Activated CD8-positive, alpha-beta memory T cell treated with anti-CD3 and anti-CD28 coated beads, Interleukin-2, amount 50 U/mL, for 4 hours (primary cell): ENCODE measurements at places on chromosomes 12 and 14.

- DNase-seq = no peak
Measured at GRCh38 chr12:2309647-2310046, 256.9 kb downstream of the CACNA1C start.

DNA sequence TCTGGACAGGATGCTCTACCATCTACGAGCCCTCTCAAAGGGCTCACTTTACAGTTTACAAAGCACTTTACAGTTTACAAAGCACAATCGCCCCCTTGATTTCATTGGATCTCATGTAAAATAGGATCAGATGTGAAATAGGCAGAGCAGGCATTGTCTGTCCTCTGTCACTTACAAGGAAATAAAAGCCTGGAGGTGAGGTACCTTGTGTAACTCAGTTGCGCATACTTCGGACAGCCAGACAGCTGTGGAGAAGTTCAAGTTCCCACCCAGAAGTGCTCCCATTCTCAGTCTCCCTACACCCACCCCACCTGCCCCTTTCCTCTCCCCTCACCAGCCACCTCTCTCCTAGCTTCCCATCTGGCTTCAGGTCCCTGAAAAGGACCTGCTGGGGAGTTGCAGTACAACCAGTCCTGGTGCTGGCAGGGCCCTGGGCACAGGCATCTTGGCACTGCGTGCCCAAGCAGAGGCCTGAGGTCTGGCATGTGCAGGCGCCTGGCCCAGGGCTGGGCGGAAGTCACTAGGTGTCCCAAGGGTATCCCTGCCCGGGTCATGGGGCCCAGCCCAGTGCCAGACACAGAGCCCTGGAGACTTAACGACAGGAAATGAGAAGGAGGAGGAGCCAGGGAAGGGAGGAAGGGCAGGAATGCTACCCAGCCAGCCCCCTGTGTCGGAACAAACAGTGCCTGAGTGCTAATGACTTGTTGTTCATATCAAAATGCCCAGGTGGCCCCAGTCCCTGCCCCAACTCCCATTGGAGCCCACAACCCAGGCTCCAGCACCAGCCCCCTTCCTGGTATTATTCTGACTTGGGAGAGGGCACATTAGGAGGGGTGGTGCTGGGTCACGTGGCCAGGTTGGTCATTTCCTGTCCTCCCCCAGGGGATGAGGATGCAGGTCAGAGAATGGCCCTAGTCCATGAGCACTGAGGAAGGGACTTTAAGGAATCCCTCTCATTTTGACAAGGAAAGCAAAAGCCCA, 5.4 kb downstream of the RAPGEF3 start:
- no peak for DNase-seq

DNA sequence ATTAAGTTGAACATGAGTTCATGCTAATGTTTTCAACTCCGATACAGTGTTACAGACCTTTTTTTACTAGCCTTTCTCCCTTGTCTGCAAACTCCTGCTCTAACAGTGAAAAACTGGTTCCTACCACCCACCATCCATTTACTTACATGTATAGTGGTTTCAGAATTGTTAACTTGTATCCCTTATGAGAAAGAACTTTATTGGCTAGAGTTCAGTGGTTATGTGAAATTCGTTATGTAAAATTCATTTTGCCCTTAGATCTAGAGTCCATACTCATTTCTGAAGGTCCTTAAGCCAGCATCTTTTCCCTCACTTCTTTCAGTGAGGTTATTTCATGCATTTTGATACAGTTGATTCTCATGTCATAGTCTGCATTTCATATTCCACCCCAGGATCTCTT, 51.0 kb downstream of the PRKCH start:
- DNase-seq = no peak

- no peak for DNase-seq
Measured at GRCh38 chr14:90545382-90545781, 148.6 kb downstream of the CALM1 start.

GRCh38 chr12:116695464-116695725, 42.5 kb downstream of the SPRING1 start:
- no peak for DNase-seq

DNA sequence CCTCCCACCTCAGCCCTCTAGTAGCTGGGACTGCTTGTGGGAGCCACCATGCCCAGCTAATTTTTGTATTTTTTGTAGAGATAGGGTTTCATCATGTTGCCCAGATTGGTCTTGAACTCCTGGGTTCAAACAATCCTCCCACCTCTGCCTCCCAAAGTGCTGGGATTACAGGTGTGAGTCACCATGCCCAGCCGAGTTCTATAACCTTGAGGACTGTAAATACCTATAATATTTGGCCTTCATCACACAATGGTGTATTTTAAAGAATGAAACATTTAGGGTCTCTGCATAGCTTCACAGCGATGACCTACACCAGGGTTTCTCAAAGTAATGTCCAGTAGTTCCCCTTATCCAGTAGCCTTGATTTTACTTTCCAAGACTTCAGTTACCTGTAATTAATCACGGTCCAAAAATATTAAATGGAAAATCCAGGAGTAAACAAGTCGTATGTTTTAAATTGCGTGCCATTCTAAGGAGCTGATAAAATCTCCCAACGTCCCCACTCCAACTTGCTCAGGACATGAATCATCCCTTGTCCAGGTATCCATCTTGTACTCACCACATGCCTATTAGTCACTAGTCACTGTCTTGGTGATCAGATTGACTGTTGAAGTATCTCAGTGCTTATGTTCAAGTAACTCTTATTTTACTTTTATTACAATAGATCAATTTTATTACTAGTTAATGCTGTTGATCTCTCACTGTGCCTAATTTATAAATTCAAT, 368.2 kb downstream of the BTG1 start:
- DNase-seq = no peak

DNA sequence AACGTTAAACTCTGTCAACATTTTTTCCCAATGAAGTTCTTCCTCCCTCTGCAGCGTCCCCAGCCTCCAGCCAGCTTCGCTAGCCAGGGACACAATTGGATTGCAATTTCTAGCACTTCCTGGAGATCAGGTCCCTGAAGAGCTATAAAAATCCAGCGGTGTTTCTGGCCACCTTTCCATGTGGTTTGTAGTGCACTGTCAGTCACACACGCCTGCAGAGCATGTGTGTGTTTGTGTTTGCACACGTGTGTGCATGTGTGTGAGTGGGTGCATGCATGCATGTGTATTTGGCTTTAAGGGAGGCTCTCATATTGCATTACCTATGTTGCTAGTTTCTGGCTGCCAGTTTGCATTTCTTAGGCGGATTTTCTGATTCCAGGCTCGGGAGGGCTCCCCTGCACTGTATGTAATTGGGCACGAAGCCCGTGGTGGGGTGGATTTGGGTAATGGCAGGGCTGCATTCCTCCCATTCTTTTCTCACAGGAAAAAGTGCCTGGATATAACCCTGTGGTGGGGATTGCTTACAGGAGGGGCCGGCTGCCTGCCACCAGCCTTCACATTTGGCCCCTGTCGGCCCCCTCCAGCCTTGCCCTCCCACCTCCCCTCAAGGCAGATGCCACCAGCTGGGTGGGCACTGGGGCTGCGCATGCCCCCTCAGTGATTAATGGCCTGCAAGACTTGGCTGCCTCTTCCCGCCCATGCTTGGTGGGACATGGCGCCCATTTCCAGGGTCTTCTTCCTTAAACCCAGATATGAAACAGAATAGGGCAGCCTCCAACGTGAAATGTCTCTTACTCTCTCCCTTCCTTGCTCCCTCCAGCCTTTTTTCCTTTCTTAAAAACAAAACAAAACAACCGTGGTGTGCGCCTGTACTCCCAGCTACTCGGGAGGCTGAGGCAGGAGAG, 74.0 kb downstream of the TSPAN9 start:
- DNase-seq = no peak

DNA sequence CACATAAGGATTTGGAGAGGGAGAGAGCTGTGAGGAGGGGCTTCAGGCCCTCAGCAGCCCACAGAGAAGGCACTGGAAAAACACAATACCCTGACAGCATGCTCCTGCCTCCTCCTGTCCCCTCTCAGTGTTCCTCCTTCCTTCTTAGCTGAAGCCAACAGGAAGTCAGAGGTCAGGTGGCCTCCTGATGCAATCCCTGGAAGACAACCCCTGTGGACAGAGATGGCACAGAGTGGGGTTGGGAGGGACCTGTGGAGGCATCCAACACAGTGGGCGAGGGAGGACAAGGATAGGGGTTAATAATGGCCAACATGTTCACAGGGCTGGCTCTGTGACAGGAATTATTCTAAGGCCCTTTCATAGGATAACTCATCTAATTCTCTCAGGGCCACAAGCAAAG, 15.4 kb upstream of the IFI27L2 start:
- no peak for DNase-seq

DNA sequence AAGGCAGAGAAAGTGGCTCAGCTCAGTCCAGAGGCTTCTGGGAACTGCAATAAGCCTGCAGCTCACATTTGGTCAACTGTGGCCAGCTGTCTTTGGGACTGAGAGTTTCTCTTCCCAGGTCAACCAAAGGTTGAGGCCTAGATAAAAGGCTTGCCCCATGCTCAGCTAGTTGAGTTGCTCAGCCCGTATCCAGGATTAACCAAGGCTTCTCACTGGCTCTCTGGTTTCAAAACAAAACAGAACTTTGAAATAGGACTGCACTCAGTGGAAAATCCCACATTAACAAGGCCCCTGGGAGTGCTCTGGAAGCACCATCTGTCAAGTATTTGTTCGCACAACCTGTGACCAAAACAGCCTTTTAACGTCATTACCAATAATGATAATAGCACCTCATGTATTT, 40.3 kb upstream of the NUAK1 start:
- no peak for DNase-seq

DNA sequence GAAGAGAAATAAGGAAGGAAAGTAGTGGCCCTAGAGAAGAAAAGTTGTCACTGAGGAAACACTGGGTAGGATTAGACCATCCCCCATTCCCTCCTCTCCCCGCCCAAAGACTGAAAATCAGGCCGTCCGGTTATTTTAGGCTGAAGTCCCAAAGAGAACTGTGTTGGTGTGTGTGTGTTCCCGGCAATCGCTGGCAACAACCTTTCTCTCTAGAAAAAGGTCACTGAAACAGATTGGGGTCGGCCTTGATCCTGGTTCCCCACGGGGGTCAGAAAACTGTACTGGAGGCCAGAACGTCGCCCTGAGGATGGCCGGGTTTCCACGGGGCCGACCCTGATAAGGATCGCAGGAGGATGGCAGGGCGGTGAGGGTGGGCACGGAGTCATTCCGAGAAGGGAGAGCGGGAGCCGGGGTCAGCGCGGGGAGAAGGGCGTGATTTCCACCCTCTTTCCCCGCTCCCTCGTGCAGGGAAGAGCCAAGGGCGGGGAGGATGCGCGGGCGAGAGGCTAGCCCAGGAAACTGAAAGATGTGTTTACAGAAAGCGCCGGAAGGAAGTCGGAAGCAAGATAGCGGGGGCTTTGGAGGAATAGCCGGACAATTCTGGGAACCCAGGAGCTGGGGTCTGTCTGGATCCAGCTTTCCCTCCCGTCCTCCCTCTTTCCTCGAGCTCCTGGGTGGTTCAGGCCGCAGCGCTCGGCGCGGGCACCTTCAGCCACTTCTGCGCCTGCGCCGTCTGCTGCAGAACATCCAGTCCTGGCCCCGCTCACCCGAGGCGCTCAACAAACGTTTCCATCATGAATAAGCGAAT, 25.3 kb upstream of the SPTLC2 start:
- DNase-seq = peak; percentile 69

GRCh38 chr12:24561882-24562770, 386.8 kb downstream of the BCAT1 start:
- DNase-seq = no peak

DNA sequence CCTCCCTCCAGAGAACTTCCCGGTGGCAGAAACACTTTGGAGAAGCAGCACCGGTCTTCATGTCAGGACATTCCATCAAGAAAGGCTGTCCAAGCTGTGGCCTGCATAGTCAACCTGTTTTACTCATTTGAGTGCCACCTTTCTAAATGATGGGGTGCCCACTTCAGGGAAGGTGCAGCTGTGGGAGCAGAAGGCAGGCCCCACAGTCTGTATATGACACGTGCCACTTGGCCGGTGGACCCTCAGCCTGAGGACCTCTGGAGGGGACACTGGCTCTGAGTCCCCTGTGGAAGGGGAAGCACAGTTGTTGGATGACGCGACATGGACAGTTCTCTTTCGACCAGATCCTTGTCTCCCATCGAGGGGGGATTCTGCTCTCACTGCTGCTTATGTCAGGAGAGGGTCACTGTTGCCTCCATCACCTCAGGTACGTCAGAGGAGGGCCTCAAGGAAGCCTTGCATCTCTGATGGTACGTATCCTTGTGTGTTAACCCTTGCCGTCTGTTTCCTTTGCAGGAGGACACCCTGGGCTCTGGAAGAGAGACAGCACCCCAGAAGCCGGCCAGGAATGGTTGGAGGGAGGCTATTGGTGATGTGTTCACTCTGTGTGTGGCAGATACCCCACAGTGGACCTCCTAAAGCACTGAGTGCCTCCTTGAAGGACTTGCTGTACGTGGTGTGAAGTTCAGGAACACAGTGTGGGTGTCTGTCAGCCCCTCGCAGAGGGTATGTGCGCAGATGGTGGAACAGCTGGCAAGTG, 132.1 kb upstream of the RTL1 start:
- DNase-seq = no peak

DNA sequence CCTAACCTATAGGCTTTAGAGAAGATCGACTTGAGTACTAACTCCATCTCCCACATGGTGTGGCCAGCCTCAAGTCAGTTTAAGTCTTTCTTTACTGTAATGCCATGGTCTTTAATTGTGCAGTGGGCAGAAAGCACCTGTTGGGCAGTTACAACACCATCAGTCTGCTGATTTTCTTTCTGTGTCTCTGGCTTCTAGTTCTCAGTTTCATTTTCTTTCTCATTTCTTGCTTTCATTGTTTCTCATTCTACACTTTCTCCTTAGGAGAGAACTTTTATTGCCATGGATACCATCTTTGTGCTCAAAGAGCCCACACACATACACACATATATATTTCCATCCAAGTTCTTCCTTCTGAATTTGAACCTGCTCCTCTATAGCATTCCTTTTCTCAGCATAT, 96.1 kb upstream of the SLC16A7 start:
- DNase-seq = no peak

DNA sequence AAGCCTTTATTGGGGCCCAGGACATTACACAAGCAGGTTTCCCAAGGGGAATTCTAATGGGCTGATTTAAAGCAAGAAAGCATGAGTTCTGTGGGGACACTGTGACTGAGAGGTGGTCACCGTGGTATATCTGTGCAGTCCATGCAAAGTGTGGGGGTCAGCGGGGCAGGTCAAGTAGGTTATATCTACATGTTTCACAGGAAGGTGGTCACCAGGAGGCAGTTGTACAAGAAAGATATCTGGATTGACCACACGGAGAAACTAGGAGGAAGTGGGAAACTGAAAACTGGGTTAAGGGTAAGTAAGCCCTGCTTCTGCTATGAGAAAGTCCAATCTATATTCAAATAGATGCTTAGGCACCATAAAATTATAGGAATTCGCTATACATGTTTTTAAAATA, 77.8 kb upstream of the CNOT2 start:
- DNase-seq = no peak

- DNase-seq = no peak
Measured at GRCh38 chr14:104797115-104798044, 1.8 kb upstream of the AKT1 start.
